ENCODE measurements at places on chromosomes 2 and 18.

GRCh38 chr18:45606007-45606406, 9.3 kb upstream of the SLC14A2 start:
- DNase-seq, result no peak

GRCh38 chr2:224031358-224031970, 7.6 kb downstream of the SERPINE2 start:
- no peak for DNase-seq

DNA sequence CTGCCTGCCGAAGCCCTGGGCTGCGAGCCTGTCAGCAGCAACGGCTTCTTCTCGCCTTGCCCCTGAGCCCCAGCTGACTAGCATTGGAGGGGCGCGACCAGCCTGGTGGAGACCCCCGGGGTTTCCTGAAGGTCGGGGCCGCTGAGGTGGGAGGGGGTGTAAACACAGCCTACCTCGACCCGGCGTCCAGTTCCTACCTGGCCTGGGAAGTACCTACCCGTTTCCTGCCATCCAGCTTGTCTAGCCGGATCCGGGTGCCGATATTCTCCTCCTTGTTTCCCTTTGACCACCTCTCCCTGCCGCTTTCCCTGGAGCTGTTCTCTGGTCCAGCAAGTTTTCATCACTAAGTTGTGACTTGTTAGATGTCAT, 511 bp downstream of the MOB4 start:
- no peak for DNase-seq

DNA sequence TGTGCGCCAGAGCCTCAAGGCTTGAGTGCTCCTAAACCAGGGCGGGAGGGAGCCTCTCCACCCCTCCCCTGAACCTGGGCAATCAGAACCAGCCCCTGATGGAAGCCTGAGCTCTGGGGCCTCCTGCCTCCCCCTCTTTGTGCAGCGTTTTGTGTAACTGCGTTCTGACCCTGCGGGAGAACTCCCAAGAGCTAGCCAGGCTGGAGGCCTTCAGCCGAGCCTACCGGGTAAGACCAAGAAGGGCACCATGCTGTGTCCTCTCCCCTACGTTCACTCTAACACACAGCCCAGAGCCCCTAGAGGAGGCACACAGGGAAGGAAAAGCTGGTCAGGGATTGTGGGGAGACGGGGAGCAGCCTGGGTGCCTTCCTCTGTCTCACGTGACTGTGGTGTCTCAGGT, 108.0 kb downstream of the PLB1 start:
- no peak for DNase-seq

- DNase-seq, result no peak
These were observed 2.0 kb upstream of the CYP26B1 start for GRCh38 chr2:72149556-72150156.

DNA sequence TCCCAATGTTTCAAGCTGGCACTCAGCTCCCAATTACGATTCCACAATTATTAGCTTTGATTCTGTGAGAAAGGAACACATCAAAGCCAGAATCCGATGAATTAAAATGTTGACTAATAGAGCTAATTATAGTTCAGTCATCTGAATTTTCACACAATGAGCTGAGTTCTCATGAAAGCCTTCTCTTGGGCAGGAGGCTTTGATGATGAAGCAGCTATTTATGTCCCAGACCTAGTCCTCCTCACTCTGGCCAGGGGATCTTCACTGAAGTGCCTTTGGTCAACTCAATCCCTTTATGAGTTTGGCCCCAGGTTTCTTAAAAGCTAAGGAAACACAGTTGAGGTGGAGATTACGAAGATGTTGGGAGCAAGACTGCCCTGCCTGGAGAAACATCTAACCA, 74.7 kb upstream of the PPM1B start:
- no peak for DNase-seq

DNA sequence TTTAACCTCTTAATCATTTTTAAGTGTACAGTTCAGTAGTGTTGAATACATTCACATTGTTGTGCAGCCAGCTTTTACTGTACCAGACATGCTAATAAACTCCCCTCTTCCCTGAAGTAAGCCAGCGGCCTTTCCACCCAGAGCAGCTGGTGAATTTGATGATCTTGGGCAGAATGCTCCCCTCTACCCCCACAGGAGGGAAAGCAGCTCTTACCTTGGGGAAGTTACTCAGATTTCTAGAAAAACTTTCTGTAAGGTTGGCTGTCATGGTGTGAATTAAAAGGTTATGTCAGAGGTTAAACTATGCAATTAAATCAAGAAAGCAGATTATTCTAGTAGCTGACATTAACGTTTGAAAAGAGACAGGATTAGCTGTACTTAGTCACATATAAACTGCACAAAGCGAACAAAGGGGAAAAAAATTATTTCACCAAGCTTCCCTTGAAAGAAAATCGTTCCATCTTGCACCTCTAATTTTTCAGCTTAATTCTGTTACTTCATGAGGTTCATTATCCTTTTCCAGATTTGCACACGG, 398.5 kb upstream of the NRP2 start:
- no peak for DNase-seq

DNA sequence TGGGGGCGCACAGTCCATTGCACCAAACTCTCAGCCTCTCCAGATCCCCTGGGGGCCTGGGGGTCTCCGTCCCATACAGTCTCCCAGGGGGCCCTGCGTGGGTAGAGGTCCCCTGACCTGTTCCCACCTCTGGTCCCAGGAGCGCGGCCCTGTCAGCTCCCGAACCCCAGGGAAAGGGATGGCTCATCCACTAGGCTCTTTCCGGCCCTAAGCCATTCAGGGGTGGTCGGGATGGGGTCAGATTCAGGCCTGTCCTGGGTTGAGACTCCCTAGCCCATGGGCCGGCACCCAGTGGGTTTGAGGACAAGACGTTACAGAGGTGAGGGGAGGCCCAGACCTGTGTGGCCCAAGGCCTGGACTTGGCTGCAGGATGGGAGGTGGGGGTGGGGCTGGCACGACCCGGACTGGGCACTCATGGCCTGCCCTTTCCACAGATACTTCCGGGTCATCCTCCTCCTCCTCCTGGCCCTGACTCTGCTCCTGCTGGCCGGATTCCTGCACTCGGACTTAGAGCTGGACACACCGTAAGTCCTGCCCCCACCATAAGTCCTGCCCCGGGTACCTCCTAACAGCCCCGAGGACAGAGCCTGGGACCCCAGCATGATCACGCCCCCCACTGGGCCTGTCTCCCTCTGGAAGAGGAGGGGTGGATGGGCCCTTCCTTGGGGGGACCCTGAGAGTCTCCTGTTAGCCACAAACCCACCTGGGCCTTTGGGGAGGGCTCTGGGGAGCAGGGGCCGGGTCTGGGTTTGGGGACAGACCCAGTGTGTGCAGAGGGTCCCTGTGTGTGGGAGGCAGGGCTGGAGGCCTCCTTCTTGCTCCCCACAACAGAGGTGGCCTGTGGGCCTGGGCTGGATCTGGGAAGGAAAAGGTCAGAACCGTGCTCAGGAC, 10.1 kb upstream of the NEU4 start:
- no peak for DNase-seq

Measured in activated naive CD4-positive, alpha-beta T cell (primary cell).